Activated T-cell treated with anti-CD3 and anti-CD28 coated beads for 1 hour (primary cell): ENCODE measurements at places on chromosomes 3 and 15.

DNA sequence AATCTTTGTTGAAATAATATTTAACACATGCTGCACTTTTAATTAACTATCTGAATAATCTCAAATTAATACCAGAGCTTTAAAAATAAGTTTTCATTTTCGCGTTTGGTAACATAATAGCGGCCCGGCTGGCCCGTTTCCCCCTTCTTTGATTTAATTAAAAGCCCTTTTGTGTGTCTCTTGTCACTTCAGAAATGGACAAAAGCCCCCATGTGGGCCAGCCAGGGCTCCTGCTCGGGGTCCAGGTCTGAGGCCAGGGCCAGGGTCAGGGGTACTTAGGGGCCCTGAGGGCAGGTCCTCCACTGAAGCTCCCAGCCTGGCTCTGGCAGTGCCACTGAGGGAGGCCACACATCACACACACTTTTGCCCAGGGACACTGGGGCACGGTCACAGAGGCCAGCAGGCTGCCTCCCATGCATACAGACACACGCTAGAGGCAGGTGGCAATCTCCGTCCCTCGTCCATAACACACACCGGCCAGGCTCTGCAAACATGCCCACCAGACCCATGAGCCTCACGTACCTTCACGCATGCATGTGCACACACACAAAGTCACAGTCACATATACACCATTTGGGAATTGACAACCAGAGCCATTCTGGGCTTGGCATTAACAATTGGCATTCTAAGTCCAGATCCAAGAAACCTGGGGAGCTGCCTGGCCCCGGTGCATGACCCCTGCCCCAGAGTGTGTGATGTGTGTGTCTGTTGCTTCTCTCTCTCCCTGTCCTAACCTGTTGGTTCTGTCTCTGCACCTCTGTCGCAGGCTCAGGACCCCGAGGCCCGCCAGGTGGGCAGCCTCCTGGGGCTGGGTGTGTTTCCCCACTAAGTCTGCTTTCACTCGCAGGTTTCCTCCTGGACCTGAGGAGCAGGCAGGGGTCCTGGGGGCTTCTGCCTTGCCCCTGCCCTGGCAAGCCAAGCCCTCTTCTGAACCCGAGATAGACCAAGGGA is 38.5 kb downstream of the DNAJB8 start:
- DNase-seq: no peak

DNA sequence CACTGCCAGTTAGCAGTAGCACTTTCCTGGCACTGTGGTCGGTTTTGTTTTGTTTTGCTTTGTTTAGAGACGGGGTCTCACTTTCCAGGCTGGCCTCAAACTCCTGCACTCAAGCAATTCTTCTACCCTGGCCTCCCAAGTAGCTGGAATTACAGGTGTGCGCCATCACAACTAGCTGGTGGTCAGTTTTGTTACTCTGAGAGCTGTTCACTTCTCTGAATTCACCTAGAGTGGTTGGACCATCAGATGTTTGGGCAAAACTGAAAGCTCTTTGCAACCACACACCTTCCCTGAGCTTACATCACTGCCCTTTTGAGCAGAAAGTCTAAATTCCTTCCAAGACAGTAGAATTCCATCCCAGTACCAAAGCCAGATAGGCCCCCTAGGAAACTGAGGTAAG is 22.6 kb downstream of the CLDN18 start:
- DNase-seq: no peak

DNA sequence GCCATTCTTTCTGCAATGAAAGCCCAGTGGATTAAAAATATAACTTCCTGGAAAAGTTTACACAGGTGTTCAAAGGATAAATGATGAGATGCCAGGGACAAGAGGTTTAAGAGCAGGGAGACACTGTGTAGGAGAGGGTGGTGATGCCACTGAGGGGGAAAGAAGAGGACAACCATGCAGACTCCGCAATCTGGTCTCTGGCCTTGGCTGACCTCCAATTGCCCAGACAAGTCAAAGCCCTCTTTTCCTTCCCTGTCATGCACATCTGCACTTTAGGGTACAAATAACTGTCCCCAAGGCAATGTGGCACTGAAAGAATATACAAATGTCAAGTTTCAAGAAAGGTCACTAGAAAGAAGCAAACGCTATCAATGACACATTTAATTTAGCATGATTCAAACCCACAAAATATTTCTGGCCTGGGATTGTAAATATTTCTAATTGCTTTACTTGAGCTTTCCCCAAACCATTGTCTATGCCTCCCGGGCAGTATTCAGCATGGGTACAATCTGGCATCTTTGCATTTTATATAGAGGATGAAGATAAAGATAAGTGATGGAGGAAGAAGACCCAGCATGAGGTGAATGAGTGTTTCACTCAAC is 319.4 kb downstream of the PLCL2 start:
- no peak for DNase-seq

DNA sequence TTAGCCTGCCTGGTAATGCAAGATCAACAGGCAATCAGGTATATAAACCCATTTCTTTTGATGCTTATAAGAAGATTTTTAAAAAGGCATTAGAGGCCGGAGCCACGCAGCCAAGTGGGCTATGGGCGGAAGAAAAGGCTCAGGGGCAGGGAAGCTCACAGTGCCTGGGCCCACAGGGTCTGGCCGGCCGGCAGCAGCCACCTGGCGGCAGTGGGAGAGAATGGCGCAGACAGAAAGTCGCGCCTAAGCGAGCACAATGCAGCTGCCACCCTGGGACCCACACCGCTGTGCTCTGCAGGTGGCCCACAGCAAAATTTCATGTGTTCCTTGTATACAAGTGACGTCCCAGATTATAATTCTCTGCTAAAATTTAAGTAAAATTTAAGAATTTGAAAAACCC is 448.6 kb upstream of the RASGRP1 start:
- DNase-seq: no peak

DNA sequence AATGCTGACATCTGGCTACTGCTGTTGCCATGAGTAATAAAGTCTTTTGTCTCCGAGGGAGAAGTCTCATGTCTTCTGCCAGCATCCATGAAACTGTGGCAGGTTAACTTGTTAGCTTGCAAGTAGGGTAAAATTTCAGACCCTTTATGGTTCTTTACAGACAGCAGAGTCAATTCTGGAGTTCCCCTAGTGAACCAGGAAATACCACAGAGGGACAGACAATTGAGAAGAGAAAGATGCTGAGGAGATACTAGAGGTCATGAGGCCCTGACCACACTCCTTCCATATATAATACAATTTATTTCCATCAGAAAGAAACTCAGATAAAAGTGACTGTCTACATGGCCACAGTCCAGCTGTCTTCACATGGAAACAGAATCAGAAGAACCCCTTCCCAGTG is 38.1 kb downstream of the NMNAT3 start:
- no peak for DNase-seq

DNA sequence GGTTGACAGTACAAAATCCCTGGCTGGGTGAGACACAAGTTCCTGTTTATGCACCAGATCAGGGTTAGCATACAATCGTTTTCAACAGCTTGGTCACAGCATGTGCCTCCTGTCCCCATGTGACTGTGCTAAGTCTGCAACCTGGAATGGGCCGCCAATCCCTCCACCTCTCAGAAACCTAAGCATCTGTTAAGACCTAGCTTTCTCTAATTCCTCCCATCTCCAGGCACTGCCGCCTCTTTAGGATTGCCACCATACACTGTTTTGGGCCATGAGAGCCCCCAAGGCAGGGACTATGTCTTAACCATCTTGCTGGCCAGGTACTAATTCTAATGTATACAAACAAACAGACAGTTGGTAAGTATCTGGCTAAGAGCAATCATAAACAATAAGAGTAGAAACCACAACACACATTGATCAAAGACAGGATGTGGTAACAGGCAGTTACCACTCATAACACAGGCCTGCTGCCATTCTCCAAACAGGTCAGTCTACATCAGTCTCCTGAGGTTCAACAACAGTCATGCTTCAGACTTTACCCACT is 25.6 kb downstream of the SEC22C start:
- peak; percentile 17 for DNase-seq

DNA sequence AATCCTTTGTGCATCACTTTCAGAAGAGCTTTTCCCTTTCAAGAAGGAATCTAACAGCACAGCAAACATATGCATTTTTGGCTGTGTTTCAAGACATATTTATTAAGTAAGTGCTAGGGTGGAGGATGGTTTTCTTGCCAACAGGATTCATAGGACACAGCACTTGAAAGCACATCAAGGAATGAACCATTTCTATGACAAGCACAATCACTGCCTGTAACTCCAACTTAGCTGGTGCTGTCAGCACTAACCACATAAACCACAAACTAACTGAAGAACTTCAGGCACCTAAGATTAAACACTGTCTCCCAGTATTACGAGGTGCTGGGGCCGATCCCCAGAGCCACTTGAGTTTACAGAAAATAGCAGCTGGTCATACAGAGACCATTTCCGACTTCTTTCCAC is 35.4 kb upstream of the SPRED1 start:
- DNase-seq: no peak

DNA sequence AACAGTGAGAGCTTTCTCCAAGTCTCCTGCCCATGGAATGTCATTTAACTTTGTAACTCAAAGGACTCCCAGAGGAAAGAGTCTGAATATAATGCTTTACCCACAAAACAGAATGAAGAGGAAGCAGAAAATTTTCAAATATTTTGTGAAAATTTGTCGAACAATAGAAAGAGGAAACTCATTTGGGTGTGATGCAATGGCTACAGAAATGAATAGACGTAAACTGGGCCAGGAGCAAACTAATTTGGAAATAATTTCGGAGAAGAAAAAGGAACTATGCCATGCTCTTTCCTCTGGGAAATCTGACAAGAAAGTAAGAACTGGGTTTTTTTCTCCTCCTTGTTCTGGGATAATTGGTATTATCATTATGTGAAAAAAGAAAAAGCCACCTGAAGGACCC is 11.2 kb upstream of the SUMF1 start:
- no peak for DNase-seq

DNA sequence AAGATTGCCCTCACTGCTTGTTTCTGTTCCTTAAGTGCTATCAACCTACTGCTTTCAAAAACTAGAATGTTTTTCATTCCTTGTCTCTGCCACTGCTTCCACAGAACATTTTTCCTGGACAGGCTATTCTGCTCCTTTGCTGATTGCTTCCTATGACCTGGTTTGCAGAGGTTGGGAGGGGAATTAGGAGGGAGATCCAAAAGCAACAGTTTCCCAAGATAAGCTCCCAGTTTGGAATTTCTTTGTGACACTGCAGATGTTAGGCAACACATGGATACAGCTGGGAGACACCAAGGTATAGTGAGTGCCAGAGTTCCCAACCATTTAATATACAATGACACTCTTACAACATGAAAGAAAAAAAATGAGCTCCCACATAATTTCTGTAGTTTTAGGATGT is 1036.5 kb downstream of the ROBO2 start:
- DNase-seq: no peak

GRCh38 chr3:24305795-24306467 is 188.7 kb downstream of the THRB start:
- no peak for DNase-seq

DNA sequence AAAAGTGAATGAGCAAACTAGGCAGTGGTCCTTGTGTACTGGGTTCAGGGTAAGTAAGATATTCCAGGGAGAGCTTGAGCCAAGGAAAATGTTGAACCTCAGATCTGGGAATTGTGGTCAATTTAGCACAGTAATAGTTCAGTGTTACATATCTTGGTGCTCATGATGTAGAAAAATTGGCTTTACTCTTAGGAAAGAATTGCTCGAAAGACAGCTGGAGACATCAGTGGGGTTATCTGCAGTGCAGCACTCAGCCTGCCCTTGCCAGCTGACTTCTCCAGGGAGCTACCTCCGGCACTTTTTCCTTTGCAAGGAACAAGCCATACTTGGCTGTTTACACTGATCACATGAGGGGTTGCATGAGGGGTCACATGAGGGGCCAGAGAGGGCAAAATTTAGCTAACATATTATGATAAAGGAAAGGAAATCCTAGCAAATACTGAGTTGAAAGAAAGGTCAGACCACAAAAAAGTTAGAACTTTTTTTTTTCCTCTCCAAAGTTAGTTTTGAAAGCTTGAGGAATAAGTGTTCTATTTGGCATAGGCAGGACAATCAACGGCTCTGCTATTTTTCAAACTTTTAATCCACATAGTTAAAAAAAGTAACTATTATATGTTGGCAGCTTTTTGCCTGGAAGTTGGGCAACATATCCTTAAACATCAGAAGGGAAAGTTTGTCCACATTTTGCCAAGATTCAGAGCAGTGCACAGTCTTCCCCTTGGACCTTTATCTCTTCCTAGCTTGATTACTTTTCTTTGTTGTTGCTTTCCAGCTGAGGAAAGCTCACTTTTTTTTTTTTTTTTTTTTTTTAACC is 92.4 kb downstream of the COL6A6 start:
- DNase-seq: no peak

DNA sequence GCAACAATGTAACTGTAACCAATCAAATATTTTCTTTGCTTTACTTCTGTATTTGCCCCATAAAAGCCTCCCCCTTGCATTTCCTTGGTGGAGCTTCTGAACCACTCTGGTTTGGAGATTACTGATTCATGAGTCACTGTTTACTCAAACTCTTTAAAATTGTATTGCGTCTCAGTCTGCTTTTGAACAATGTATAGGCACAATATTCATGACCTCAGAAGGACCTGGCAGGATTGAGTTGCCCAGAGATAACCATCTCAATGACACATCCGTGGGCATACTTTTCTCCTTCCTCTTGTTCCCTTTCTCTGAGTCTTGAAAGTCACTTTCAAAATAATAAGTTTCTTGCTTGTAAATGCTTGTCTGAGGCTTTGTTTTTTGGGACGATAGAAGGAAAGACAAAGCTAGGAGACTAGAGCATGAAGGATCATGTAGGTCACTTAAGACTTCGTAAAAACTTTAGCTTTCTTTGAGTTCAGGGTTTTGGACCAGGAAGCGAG is 57.1 kb upstream of the POU1F1 start:
- no peak for DNase-seq

- no peak for DNase-seq
Observed at GRCh38 chr15:96339619-96340347, 9.3 kb downstream of the NR2F2 start.

GRCh38 chr3:61828880-61829721 is 267.7 kb downstream of the PTPRG start:
- DNase-seq: no peak

DNA sequence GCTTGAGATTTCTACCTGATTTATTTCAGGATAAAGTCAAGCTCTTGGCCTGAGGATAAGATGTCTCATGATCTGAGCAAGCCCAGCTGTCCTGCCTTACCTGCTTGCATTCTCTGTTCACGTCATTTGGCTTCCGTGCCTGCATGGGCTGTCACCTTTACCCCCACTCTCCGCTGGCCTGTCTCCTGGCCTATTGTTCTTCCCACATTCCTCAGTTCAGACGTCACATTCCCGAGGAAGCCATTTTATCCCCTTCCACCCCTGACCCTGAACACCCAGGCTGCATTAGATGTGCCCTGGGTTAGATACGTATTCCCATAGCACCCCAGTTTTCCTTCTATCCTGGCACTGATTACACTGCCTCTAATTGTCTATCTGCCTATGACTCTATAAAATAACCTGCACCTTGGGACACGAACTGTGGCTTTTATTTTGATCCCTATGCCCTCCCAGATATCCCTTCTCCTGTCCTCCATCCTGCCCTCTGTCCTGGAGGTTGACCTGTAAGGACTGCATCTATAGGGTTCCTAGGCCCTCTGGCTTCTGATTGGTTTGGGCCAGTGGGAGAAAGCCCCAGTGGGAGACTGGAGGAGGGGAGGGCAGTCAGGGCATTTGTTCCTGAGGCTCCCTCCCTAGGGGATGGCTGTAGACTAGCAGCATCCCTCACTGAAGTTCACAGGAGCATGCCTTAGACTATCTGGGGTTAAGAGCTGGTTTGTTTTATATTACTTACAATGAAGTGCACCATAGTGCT is 19.2 kb upstream of the UBE2Q2 start:
- no peak for DNase-seq
